Progenitor cell of endocrine pancreas (in vitro differentiated cells): ENCODE measurements at places on chromosomes 11 and 22. TPM values are rescaled to one million over a fixed set of nuclear protein-coding genes. Genes with fewer than 3 reads are reported as not detected.

- DNase-seq: no peak
Measured at GRCh38 chr11:112477581-112478317, 217.1 kb upstream of the PLET1 start.

DNA sequence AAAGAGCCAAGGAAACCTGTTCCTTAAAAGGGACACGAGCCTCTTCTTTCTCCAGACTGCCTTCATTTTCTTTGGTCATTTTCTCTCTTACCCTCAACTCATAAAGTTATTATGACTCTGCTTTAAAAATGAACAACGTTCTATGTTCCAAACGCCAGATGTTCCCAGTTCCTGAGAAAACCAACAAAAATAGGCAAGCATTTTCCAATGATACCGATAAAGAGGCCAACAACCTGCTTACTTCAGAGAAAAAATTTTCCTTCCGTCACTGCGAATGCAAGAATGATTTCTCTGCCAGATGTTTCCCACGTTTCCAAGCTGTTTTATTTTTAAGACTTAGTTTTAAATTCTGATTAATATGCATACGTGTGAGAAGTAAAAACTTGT lies 315 bp upstream of the TRPC6 start:
- DNase-seq: no peak

DNA sequence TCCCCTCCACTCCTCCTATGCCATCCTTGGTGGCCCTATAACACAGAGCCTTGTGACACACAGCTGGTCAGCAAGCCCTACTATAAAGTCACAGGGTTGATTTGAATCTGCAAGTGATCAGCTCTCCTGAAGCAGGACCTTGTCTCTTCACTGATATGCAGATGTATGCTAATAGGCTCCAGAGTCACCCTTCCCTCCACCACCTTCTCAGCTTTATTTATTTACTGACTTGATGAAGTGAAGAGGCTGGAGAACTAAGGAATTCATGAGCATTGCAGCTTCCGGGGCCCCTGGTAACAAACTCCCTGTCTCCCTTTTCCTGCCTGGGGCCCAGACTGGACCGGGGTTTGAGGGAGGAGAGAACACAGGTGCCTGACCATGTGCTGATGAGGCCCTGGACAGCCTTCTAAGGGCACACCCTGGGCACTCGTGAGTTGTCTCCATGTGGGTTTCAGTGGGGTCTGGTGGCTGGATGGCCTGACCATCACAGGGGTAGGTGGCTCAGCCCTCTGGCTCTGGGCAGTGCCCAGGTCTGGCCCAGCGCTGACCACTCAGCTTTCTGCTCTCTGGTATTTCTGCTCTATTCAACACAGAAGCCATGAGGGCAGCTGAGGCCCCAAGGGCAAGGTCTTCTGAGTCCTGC lies 307.5 kb downstream of the NTM start:
- no peak for DNase-seq

DNA sequence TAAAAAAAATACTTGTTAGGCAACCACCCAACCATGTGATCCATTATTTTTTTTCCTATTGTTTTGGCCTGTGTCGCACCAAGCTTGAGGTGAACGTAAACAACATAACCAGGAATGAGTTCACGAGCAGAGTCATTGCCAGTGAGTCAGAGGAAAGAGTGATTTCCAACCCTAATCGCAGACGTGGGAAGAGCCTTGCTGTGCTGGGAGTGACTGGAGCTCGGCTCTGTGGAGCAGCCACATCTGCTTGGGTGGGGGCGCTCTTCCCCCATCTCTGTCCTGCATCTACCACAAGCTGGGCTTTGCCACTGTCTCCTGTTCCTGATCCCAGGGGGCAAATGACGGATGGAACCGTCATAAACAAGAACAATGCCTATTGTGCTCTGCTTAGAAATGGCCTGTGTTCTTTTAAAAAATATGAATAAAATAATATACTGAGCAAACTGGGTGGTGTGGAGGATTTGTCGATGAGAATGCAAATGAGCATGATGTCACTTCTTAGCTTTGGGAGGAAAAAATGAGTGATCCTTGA lies 210.0 kb downstream of the KIRREL3 start:
- DNase-seq: no peak

DNA sequence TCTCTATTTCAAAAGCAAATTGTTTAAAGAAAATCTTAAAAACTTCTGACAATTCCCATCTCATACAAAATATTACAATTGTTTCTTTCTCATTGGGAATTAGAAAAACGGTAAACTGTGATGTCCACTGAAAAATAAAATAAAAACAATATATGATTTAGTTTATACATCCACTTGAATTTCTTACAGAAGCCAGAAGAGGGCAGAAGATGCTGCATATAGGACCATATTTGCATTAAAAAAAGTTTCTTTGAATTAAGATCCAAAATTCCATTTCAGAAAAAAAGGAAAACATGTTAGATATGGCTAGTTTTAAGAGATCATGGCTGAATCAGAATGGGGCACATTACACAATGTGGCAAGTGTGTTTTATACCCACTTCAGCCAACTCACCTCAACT lies 39.3 kb upstream of the LRRC4C start:
- no peak for DNase-seq

DNA sequence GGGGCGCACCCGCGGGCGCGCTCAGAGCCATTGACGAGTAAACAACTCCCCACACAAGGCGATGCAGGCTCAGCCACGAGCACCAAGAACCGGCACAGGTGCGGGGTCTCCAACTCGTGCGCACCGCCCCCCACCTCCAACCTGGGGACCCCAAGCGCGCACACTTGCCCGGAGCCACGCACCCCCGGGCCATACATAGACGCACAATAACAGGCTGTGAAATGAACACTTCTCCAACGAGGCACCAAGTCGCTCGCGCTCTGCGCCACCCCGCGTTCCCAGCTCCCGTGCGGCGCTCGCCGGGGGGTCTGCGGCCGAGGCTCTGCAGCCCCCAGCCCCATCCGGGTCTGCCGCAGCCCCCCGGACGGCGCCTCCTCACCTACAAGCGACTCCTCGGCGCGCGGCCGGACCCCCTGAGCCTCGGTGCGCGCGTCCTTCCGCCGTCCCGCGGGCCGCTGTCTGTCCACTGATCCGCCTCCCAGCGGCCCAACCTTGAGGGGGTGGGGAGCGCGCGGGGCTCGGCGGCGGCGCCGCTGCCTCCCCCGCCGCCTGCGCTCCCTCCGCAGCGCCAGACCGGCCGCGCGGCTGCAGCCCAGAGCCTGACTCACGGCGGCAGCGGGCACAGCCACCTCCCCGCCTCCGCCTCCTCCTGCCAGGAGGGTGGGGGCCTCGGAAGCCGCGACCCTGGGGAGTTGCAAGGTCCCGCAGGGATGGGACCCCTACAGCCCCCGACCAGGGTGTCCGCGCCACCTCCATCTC lies 1.6 kb downstream of the IFITM10 start:
- no peak for DNase-seq

- no peak for DNase-seq
Measured at GRCh38 chr11:129209891-129210830, 18.0 kb upstream of the ARHGAP32 start.

DNA sequence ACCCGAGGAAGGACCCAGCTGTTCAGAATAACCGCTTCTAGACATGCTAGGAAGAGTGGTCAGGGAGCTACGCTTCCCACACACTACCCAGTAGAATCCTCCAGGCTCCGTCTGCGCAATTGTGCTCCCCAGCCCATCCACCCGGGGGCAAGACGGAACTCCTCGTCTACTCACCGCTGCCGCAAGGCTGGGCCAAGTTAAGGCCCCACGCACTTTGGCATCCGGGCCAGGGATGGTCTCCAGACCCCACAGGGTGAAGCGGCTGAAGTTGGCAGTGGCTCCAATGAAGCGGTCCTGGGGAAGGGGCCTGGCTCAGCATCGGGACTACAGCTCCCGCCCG lies 757 bp downstream of the RNASEH2C start:
- no peak for DNase-seq

The TECTA gene
- 2.0 and 2.3 TPM in 2 replicates for total RNA-seq

The UCP3 gene
- 4.3 and 5.2 TPM in 2 replicates for total RNA-seq

The NAALADL1 gene
- total RNA-seq: 4.3 and 4.4 TPM in 2 replicates

The PRDM11 gene
- total RNA-seq: 23.7 and 27.1 TPM in 2 replicates

The ZP1 gene
- total RNA-seq: not detected in 2 replicates
